ENCODE measurements at places on chromosomes 16 and 17.

DNA sequence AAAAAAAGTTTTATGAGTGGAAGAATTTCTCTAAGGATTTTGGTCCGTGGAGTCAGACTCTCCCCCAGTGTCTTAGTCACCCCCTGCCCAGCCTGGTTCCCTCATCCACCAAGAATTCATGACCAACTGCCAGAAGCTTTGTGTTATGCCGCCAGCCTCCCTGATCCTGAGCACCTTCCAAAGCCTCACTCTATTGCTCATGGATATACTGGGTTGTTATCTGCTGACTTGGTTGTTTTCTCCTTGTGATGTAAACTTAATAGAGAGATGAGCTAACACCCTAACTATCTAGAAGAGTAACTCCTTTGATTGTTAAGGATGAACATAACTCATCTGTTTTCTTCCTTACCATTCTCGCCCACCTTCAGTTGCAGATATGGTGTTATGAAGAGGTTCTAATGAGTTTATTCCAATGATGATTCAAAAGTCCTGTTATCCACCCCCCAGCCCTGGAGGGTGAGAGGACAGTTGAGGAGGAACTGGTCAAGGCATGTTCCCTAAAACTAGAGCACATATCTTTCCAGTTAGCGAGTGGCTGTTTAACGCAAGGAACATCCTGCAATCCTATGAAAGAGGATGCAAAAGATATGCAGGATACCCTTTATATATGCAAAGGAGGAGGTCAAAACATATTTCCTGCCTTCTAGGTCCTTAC, 1.5 kb upstream of the PSMD3 start:
- DNase-seq, result no peak

GRCh38 chr16:58843675-58844074, 109.6 kb upstream of the GOT2 start:
- DNase-seq, result no peak

DNA sequence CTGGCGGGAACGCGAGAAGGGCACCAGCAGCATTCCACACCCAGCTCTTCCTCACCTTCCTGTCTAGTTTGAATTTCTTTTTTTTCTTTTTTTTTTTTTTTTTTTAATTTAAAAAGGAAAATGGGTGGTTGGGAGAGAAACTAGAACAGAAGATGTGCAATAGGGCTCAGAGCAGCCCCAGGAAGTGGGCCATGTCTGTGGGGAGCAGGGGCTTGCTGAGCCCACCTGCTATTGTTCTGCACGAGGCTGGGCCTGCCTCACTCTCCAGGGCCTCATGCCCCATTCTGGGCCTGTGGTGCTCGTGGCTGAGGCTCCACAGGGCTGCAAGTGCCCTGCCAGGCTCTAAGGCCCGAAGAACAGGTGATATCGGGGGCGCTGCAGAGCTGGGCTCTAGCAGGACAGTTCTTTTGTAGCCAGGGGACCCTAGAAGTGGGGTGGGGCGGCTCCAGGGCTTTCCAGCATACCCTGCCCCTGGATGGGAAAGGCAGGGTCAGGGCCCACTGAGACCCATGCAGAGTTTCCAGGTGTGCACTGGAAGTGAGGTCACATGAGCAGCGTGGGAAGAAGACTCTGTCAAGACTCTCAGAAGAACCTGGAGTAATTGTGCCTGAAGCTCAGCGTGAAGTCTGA, 12.4 kb downstream of the MRPL27 start:
- DNase-seq, result no peak

DNA sequence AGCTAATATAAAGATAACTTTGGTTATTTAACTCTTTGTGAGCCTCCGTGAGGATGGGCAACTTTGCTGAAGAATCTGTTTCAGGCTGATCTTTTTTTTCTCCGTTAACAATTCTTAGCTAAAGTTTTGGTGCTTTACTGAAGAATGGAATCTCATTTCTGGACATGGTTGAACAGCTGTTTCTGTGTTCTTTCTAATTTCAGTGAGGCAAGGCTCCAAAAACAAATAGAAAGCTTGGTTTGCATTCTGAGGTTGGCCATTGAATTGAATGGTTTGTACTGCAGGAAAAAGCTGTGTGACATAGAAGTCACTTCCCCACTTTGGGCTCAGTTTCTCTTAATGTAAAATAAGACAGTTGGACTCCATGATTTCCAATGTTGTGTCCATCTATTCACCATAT, 22.3 kb upstream of the HLF start:
- no peak for DNase-seq

GRCh38 chr16:17850581-17851250, 380.0 kb upstream of the XYLT1 start:
- DNase-seq, result no peak

- no peak for DNase-seq
These were observed 33.1 kb upstream of the GSE1 start for GRCh38 chr16:85579923-85580580.

- no peak for DNase-seq
These were observed 412.3 kb downstream of the MAF start for GRCh38 chr16:79188115-79188738.

DNA sequence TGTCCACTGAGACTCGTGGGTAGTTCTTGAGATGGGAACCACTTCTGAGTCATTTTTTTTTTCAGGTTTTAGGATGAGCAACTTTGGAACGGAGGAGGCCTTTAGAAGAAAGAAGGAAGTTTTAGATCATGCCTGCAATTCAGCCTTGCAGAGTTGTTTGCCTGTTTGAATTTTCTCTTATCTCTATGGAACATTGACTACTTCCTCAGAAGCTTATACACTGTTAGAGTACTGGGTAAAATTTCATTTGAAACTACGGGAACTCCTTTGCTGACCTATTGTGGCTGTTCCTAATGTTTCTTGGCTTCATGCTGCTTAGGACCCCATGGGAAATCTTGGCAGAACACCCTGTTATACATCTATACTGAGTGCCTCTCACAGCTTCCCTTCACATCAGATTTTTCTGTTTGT, 70.8 kb downstream of the MAP2K6 start:
- DNase-seq, result no peak

GRCh38 chr17:61662741-61663140, 71.7 kb upstream of the NACA2 start:
- DNase-seq, result no peak

DNA sequence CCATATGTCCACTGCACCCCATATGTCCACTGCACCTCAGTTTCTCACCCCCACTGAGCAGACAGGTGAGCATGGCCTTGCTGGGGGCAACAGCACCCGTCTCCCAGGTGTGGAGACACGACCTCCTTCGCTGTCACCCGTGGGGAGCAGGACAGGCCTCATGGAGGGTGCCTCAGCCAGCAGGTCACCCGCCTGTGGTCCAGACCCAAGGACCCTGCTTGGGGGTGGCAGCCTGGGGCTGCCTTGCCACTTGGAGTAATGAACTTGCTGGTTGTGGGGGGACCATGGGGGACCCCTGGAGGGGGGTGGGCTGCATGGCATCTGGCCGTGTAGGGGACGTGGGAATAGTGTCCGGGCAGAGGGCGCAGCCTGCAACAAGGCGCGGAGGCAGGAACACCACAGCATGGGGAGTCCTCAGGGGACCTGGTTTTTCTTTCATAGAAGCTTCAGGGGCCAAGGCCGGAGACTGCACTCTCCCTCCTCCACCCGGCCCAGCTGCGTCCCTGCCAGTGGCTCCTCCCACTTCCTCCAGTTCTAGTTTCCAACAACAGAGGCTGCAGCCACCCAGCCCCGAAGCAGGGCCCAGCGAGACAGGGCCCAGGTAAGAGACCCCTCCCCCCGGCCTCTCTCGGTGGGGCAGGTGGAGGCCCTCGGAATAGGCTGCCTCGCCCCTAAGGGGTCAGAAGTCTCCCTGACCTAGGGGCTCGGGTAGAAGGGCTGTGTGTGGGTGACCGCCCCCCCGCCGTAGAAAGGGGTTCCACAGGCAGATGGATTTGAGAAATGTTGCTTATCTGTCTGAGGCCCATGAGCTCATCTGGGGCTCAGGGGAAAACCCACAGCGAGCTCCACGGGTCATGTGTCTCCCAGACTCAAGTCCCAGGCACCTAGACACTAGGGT, at the start of gene NHLRC4:
Gene NHLRC4, plus strand, starts transcription at position 531 of the 898 bp plus-strand sequence. CDS start 1,043 bp downstream, outside the sequence.
- DNase-seq, result no peak

DNA sequence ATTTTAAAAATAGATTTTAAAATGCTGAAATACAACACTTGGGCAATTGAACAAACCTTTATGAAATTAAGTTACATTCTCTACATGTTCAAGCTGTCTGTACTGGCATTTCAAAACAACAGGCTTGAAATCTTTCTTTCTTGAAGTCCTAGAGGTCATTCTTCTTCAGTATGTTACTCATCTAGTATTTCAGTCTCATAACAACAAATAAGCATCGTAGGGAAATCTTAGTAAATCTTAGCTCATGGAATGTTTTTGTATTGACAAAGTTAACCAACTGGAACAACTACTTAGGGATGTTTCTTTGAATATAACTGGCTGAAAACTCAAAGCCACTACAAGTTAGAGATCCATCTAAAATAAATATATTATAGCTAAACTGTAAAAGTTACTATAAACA, 96.6 kb downstream of the KIF2B start:
- DNase-seq, result no peak

GRCh38 chr17:12459736-12460135, 206.0 kb upstream of the MYOCD start:
- no peak for DNase-seq
